ENCODE measurements at places on chromosomes 7 and 10. TPM values are rescaled to one million over a fixed set of nuclear protein-coding genes. Genes with fewer than 3 reads are reported as not detected.
A peak's percentile ranks its signal among the peaks of the same experiment; 100 is the strongest.

- DNase-seq, result no peak
These were observed 20.3 kb downstream of the MYOF start for GRCh38 chr10:93461807-93462178.

DNA sequence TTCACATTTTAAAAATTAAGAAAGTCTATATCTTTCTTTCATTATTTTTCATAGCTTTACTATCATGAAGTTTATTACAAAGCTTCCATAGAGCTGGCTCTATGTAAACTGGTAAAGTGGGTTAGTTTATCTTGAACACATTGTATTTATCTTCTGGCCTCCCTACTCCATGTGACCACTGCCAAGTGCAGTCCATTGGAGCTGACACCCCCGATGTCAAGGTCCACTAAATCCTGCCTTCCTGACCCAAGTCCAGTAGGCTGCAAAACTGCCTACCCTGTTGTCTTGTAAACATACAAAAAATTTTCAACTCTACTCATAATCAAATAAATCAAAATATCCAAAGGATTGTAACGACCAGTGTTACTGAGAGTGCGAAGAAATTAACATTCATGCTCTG, 10.2 kb downstream of the DNAJC12 start:
- no peak for DNase-seq

- DNase-seq, result peak; percentile 44
These were observed 2.8 kb downstream of the EEPD1 start for GRCh38 chr7:36155811-36156361.

DNA sequence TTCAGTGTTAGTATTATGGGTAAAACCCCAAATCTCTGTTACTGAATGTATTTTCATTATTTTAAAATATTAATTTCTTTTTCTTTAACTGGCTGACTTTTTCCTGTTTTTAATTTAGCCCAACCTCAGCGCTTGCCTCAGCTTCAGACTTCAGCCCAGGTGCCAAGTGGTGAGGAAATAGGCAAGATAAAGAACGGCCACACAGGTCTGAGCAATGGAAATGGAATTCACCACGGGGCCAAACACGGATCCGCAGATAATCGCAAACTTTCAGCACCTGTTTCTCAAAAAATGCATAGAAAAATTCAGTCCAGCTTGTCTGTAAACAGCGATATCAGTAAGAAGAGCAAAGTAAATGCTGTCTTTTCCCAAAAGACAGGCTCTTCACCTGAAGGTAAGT, 57.5 kb downstream of the MDFIC start:
- peak; percentile 47 for DNase-seq

- DNase-seq, result no peak
These were observed 1.4 kb upstream of the HOXA6 start for GRCh38 chr7:27148756-27149641.

- no peak for DNase-seq
These were observed 97.5 kb upstream of the OIT3 start for GRCh38 chr10:72796042-72796441.

GRCh38 chr10:15585303-15585715, 134.4 kb downstream of the ITGA8 start:
- peak; percentile 82 for DNase-seq

The COMTD1 gene
- 14.3 TPM for total RNA-seq

The ALKBH4 gene
- 54.7 TPM for total RNA-seq

The HOXA2 gene
- not detected for total RNA-seq

The CYP2C19 gene
- total RNA-seq, result 2.1 TPM

The NOC3L gene
- total RNA-seq, result 26.5 TPM

The CCDC3 gene
- 15.0 TPM for total RNA-seq

The ARHGEF35 gene
- total RNA-seq, result 4.2 TPM

The PRKAG2 gene
- 14.2 TPM for total RNA-seq
